Iris pigment epithelial cell (primary cell): ENCODE measurements at places on chromosomes 13 and 19.
A peak's percentile ranks its signal among the peaks of the same experiment; 100 is the strongest.

- DNase-seq = peak; percentile 71
These were observed 278.5 kb upstream of the HTR2A start for GRCh38 chr13:47175172-47175866.

- DNase-seq = no peak
These were observed 21.9 kb downstream of the FBXO17 start for GRCh38 chr19:38953677-38954076.

DNA sequence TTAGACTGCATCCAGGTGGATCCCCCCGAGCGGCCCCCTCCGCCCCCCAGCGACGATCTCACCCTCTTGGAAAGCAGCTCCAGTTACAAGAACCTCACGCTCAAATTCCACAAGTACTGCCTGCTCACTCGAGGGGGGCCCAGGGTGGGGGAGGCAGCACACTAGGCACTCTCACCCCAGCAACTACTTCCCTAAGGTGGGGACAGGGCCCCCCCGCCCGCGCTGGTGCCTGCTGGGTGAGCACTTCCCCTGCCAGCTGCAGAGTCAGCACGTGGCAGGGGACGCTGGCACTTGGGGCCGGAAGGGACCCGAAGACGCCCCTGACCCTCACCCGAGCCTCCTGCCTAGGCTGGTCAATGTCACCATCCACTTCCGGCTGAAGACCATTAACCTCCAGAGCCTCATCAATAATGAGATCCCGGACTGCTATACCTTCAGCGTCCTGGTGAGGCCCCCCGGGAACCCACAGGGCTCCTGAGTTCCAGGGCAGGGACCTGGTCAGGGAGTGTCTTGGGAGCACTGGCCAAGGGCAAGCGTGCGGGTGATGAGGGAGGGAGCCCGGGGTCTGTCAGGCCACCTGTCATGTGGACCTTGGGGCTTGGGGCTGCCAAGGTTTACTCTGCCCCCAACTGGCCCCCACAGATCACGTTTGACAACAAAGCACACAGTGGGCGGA lies 5.2 kb downstream of the MCOLN1 start:
- no peak for DNase-seq

GRCh38 chr19:3304871-3305423 lies 61.4 kb upstream of the NFIC start:
- peak; percentile 40 for DNase-seq

DNA sequence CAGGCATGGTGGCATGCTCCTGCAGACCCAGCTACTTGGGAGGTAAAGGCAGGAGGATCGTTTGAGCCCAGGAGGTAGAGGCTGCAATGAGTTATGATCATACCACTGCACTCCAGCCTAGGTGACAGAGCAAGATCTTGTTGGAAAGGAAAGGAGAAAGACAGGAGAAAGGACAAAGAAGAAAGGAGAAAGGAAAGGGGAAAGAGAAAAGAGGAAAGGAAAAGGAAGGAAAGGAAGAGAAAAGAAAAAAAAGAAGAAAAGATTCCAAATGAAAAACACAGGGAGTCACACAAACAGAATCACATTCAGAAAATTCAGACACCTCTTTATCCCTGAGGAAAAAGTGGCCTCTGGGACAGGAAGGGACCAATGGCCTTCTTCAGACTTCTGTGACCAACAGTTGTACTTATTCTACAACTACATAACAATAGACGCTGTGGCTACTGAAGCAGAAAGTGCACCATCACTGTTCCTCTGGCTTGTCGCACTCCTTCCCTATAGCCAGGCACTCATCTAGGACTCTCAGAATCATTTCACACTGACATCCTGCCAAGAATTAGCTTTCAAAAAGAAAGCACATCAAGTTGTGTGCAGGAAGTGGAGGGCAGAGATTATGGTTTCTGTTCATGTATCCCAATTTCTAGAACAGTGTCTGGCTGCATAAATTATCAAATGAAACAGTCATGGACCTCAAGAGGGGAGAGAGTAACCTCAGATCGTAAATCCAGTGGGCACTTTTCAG lies 5.9 kb downstream of the MTMR6 start:
- DNase-seq = no peak

- no peak for DNase-seq
These were observed 47.4 kb upstream of the CCNE1 start for GRCh38 chr19:29764361-29764760.

GRCh38 chr13:41954226-41954625 lies 6.7 kb downstream of the VWA8 start:
- DNase-seq = no peak

- DNase-seq = no peak
These were observed 30.1 kb downstream of the KLF12 start for GRCh38 chr13:74103970-74104555.

- peak; percentile 25 for DNase-seq
These were observed 868 bp upstream of the UBAC2 start for GRCh38 chr13:99199541-99200431.

DNA sequence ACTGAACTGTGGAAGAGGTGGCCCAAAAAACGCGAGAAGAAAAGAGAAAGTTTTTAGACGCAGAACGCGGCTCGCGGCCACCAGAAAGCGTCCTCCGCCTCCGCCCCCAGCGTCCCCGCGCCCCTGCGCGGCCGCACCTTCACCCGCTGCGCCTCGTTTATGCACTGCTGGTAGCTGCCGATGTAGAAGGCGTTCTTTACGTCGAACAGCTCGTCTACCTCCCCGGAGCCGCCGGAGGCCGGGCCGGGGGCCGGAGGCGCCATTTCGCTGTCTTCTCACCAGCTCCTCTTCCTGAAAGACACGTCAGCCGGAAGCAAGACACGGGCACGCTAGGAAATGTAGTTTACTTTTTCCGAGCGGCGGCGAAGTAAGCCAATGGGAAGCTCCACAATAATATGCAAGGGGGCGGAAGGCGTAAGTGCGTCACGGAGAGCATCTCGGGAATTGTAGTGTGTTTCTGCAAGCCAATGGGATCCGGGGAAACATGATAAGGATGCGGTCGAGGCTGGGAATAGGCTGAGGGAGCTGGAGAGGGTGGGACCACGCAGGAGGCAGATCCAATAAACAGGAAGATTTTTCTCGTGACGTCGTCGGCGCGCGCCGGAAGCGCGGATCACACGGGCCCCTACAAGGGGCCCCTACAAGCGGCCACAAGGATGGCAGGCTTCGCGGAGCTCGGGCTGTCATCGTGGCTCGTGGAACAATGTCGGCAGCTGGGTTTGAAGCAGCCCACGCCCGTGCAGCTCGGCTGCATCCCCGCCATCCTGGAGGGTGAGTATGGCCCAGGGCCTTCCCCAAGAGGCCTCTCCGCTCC lies at the start of the genes COPE and DDX49:
Gene COPE (minus strand): TSS at position 302 of the 814 bp plus-strand sequence. CDS start 39 bp downstream, at position 263.
Gene DDX49 (plus strand): TSS at position 630 of the 814 bp plus-strand sequence. CDS start 27 bp downstream, at position 657.
- peak; percentile 100 for DNase-seq

DNA sequence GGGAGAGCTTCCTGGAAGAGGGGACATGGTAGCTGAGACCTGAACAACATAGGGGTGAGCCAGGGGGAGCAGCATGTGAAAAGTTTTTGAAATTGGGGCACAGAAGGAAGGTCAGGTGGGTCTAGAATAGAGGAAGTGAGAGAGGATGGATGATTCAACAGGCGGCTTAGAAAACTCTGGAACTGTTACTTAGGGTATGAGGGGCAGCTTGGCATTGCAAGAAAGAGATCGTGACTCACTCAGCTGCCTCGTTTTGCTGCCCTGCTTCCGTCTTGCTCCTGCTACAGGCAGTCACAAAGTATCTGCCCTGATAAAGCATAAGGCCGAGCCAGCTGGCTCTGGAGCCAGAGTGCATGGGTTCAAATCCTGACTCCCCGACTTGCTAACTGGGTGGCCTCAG lies 1.3 kb upstream of the CEACAM20 start:
- DNase-seq = peak; percentile 38

- DNase-seq = peak; percentile 33
These were observed 128.8 kb downstream of the ZDHHC20 start for GRCh38 chr13:21330126-21330861.

GRCh38 chr19:9054765-9055164 lies 32.1 kb upstream of the OR1M1 start:
- DNase-seq = no peak

GRCh38 chr13:108860418-108860817 lies 231.0 kb downstream of the MYO16 start:
- no peak for DNase-seq

DNA sequence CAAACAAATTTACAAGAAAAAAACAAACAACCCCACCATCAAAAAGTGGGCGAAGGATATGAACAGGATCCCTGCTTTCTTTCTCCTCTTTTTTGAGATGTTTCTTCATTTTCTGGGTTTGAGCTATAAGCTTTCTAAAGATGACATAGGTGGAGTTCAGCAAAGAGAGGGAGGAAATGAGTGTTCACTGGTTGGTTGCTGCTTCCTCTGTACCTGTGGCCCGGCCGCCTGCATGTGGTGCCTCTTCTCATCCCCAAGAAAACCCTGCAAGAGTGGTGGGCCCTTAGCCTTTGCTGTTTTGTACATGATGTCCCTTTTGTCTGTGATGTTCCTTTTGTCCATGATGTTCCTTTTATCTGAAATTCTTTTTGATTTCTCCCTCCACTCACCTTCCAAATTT lies 178.4 kb upstream of the SERP2 start:
- DNase-seq = no peak

DNA sequence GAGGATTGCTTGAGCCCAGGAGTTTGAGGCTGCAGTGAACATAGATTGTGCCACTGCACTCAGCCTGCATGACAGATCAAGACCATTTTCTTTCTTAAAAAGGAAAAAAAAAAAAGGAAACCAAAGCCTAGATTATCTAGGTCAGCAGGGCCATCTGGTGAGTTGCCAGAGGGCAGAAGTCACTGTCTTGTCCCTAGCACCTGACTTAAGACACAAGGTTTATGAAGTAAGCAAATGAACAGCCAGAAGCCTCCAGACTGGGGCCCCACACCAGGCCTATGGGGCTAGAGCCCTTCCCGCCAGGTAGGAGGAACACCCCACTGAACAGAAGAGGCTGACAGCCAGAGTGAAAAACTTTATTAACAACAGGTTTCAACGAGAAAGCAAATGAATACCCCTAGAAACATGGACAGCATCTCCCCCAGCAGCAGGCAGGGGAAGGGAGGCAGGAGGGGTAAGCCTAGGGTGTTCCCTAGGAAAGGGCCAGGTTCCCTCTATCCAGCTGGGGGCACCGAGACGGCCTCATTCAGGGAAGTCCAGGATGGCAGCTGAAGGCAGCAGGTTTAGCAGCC lies 1.2 kb downstream of the WDR83 start:
- DNase-seq = no peak

- no peak for DNase-seq
These were observed 1033.5 kb upstream of the SLC10A2 start for GRCh38 chr13:104099750-104100149.

DNA sequence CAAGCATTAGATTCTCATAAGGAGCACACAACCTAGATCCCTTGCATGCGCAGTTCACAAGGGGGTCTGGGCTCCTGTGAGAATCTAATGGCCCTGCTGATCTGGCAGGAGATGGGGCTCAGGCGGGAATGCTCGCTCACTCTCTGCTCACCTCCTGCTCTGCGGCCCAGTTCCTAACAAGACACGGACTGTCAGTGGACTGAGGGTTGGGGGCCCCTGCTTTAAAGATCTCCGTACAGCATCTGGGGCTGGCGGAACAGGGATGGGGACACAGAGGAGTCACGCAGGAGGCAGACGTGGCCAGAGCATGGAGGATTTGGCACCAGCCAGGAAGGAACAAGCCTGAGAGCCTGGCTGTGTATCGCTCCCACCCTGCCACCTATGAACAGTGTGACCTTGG lies 37.3 kb upstream of the ZNF536 start:
- no peak for DNase-seq

GRCh38 chr19:35559281-35559659 lies 4.2 kb downstream of the ATP4A start:
- DNase-seq = no peak

DNA sequence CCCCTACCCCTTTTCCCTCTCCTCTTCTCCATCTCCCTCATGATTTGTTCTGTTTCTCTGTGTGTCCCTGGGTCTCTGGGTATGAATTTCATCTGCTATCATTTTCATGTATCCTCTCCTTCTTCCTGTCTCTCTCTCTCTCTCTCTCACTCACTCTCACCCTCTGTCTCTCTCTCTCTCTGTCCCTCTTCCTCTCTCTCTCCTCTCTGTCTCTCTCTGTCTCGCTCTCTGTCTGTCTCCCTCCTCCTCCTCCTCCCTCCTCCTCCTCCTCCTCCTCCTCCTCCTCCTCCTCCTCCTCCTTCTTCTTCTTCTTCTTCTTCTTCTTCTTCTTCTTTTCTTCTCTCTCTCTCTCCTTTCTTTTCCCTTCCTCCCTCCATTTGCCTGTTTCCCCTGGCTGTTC lies 3.3 kb upstream of the CACNG7 start:
- DNase-seq = no peak

GRCh38 chr13:113767366-113767765 lies 8.3 kb downstream of the TMEM255B start:
- DNase-seq = no peak

DNA sequence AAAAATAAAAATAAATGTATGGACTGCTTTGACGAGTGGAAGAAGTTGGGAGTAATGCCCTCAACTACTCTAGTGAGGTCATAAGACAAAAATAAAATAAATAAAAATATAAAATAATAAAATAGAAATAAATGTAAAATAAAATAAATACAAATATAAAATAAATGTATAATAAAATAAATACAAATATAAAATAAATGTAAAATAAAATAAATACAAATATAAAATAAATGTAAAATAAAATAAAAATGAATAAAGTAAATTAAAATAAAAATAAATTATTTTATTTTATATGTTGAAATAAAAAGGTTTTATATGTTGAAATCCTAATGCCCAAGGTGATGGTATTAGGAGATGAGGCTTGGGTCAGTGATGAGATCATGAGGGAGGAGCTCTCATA lies 20.1 kb upstream of the IGSF23 start:
- DNase-seq = no peak

GRCh38 chr13:37448153-37448552 lies 150.4 kb downstream of the POSTN start:
- peak; percentile 16 for DNase-seq

DNA sequence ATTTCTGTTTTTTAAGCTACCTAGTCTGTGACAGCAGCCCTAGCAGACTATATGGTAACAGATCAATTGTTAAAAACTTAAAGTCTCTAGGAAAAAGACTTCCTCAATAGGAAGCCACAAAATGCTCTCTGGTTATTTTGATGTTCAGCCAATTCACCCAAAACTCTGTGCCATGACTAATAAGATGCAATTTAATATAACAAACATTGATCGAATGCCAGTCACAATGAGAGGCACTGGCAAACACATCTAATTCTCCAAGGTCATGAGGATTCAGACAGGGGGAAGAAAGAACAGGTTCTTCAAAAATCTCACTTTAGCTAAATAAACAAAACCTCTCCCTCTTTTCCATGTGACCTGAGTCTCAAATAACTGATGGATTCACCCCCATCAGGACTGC lies 107.5 kb downstream of the SUCLA2 start:
- DNase-seq = no peak
